ENCODE measurements at places on chromosomes 13 and 19.

DNA sequence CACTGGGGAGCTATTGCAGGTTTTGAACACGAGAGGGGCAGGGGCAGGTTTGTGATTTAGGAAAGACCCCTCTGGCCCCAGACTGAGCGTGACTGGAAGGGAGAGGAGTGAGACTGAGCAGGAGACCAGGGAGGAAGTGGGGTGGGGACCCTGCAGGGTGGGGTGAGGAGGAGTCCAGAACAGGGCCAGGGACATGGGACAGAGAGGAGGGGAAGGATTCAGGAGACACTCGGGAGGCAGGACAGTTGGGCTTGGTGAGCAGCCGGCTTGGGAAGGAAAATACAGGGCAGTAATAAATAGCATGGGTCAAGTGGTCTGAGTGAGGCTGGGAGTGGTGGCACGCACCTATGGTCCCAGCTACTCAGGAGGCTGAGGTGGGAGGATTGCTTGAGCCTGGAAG, 9.4 kb downstream of the FOSB start:
- DNase-seq, result no peak

- DNase-seq, result no peak
Measured at GRCh38 chr19:15623711-15624318, 8.8 kb downstream of the CYP4F8 start.

DNA sequence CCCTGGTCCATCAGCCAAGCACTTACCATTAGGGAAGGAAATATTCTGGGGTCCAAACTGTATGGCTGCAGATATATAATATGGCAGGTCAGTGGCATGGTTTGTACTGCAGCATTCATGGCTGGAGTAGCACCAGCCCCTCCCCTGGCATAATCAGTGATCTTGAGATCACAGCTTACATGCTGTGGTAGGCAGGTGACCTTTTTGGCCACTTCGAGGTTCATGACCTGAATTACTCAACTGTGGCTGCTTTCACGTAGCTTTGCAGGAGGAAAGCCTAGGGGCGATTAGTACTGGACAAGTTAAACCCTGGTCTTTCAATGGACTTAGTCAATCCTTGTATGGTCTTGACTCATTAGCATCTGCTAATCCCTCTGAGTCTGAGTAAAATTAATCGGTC, 169.8 kb downstream of the SPRY2 start:
- no peak for DNase-seq

- no peak for DNase-seq
Measured at GRCh38 chr13:101931186-101931585, 470.7 kb downstream of the FGF14 start.

GRCh38 chr13:113796211-113796963, 37.4 kb downstream of the TMEM255B start:
- no peak for DNase-seq
